Left kidney (tissue), 8 donors: ENCODE measurements at places on chromosomes 4 and X. TPM values are rescaled to one million over a fixed set of nuclear protein-coding genes. Genes with fewer than 3 reads are reported as not detected.

Gene HMX1
- not detected for polyA plus RNA-seq

Gene ARSJ
- 18.1 TPM for polyA plus RNA-seq

Gene KCND1
- 3.1 TPM for polyA plus RNA-seq

Gene RTL3
- polyA plus RNA-seq, result not detected

Gene NEXMIF
- polyA plus RNA-seq, result 3.1 TPM

Gene MAGEA9B
- not detected for polyA plus RNA-seq
